ENCODE measurements at places on chromosomes 5 and 9.
A peak's percentile ranks its signal among the peaks of the same experiment; 100 is the strongest.

DNA sequence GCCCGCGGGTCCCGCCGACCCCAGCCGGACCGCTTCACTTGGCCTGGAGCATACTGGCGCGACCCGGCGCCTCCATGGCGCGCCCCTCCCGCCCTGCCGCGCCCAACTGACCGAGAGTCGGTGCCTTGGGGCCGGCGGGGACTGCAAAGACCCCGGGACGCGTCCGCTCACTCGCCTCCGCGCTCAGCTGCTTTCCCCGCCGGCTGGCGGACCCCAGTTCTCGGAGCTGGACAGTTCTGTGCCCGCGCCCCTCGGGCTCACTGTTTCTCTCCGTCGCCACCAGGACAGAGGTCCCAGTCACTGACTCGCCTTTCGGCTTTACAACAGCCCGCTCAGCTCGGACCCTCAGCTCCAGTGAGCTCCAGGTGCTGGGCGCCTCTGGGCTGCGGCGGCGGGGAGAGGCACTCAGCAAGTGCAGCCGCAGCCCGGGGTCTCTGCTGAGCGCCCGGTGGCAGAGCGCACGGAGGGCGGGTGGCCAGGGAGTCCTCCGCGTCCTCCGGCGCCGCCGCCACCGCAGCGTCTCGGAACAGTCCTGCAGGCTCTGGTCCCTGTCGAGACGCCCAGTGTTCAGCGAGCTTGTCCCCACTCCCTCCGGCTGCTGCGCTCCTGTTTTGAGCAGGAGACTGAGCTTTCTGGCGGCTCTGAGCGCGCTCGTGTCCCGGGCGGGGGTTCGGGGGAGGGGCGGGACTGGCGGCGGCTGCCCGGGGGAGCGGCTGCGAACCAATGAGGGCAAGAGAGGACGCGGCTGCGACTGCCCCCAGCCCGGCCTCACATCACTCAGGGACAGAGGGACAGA is at the start of gene SMIM32:
Gene SMIM32, minus strand, starts transcription at position 637 of the 796 bp plus-strand sequence. CDS start 638 bp downstream, outside the sequence.
- DNase-seq = peak; percentile 61

DNA sequence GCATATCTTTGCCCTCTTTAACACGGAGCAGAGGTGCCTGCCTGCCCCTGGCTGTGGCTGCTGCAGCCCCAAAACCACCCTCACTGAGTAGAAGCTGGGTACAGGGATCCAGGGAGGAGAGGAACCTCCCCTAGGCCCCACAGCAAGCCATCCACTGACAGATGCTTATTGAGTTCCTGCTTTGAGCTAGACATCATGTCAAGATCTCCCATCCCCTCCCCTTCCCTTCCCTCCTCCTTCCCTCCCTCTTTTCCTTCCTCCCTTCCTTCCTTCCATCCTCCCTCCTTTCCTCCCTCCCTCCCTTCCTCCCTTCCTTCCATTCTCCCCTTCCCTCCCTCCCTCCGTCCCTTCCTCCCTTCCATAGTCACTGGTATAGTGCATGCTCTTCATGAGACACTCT is 29.3 kb downstream of the GOLGA2 start:
- no peak for DNase-seq

DNA sequence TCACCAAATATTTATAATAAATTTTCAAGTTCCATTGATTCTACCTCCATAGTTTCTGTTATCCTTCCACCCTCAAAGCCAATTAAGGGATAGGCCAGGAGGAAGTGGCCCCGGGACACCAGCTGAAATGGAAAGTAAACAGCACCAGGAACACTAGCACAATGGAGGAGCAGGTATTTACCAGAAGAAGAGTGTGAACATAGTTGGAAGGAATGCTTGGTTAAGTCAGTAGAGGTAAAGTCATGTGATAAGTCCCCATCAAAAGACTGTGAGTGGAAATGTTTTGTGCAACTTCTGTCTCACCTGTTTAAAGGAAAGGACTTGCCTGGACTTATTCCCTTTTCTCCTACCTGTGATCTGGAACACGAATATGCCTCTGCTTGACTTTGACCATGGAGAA is 146.7 kb upstream of the RAI14 start:
- no peak for DNase-seq

DNA sequence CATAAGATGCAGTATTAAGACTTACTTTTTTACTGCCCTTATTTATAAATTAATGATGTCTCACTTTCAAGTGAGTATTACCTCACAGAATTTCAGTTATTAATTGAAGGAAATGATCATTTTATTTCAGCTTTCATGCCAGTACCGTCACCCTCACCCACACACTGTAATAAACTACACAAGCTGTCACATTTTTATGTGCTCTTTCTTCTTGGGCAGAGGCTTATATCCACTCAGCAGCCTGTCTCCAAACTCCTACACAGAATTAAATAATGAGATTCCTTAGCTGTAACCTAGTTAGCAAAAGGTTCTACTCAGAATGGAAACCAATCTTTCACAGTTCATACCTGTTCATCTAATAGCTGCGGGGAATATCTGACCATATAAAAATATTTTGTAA is 1915.8 kb upstream of the CDH6 start:
- no peak for DNase-seq

DNA sequence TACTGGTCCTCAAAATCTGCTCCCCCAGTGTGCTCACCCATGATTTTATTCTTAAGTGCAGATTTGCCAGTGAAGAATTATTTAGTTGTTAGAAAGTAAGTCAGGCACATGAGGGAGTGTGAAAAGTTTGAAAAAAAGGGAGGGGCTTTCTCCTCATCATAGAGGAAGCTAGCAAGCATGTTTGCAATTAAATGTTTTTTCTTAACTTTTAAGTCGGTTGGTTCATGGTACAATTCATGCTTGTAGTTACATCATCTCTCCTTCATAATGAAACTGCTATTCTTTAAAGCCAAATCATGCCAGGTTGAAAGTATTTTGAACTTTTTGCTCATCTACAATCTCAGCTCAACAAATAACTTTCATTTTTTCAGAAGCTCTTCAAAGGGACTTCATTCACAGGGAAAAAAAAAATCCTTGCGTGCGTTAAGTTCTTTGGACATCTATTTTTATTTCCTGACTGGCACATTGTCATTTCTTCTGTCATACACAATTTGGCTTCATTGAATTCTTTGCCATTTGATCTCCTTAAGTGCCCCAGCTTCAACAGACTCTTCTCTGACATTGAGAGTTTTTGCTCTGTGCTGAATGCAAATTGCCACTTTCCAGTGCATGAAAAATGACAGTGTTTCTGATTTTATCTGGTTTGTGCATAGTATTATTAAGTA is 456.9 kb downstream of the TMEM232 start:
- no peak for DNase-seq

- peak; percentile 55 for DNase-seq
These were observed 214.6 kb downstream of the PDZD2 start for GRCh38 chr5:31853398-31854135.

DNA sequence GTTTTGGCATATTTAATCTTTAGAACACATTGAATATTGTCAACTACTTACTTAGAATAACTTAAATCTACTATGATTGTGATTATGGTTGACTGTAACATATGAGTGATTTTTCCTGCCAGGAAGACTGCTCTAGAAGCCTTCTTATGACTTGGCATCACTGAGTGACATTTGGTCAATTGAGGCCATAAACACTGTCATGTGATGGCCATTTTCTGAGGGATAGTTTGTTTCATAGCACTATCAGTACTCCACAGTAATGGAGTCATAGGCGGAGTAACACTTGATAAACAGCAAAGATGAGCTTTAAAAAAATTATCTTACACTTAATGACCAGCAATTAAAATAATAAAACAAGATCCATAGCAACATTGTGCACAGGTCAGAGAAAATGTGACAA is 31.0 kb downstream of the C9orf40 start:
- DNase-seq = no peak

DNA sequence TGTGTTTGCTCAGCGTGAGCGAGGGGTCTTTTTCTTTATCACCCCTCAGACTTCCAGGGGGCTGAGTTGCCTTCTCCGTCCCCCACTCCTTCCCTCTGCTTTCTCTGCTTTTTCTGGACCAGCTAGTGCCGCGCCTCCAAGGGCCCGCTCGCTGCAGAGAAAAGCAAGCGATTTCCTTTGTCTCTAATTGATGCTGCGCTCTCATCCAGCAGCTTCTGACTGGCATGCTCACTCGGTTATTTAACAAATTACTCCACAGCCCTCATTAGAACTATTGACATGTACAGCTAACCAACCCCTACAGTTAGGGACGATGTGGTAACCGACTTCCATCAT is 288.0 kb downstream of the ELAVL2 start:
- no peak for DNase-seq

GRCh38 chr5:178246624-178247279 is 14.2 kb upstream of the PHYKPL start:
- peak; percentile 47 for DNase-seq

DNA sequence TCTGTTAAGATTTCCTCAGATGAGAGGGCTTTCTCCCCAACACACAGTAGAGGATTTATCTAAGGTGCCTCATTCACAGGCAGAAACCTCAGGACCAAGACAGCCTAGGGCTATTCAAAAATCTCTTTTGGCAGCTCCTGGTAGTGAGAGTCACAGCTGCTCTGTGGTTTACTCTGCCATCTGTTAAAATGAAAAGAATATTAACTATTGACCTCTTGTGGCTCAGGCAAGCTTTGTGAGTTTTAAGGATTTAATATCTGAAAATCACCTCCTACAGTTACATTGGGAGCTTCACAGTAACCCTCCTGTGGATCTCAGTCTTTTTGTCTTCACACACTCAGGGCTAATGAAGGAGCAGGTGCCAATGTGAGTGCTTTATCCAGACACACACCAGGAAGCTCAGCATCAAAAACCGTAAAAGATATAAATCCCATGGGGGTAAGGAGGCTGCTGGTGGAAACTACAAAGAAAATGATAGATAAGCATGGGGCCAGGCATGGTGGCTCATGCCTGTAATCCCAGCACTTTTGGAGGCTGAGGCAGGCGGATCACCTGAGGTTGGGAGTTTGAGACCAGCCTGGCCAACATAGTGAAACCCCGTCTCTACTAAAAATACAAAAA is 29.7 kb downstream of the PPP1R2B start:
- DNase-seq = no peak

GRCh38 chr9:70868041-70868440 is 253.4 kb downstream of the TRPM3 start:
- DNase-seq = no peak

- DNase-seq = no peak
These were observed 30.0 kb upstream of the PHF2 start for GRCh38 chr9:93546356-93546755.

- DNase-seq = no peak
These were observed 128.1 kb downstream of the DAB2IP start for GRCh38 chr9:121779381-121780117.

- DNase-seq = peak; percentile 79
These were observed at the start of gene VAV2 for GRCh38 chr9:133991964-133992779. VAV2 (minus strand) TSS chr9:133992324; CDS start chr9:133992278, 46 bp downstream.

DNA sequence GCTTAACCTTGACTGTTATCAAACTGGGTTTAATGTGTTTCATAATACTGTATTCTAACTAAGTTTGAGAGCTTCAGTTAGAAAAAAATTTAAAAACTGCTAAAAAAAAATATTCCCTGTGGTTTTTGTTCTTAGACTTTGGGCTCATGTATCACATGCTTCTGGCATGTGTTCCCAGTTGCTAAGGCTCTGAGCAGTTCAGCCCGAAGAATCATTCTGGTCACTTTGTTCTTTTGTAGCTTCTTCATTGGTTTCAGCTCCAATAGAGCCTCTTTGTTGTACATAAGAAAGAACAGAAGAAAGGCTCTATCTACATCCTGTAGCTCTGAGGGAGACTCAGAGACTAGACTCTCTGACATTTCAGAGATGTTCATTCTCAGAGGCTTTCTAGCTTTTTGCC is 25.6 kb downstream of the KCNN2 start:
- no peak for DNase-seq

- DNase-seq = no peak
These were observed 8.5 kb upstream of the ANKH start for GRCh38 chr5:14879937-14880589.

GRCh38 chr9:113562653-113563381 is 99.3 kb downstream of the RGS3 start:
- DNase-seq = peak; percentile 15

DNA sequence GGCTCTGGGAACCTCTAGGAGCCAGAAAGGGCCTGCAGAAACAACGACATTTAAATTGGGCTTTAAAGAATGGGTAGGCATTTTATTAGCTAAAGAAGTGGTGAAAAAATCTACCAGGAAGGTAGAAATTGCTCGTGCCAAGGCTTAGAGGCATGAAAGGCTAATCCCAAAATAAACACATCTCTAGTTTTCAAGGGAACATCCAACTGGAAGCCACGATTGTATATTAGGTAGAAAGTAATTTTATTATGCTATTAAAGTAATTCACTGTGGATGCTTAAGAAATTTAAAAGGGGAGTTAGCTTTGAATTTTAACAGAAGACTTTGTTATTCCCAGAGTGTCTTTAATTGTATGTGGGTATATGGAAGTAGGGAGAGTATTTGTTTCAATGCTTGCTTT is 17.5 kb upstream of the CNTLN start:
- DNase-seq = no peak

- DNase-seq = no peak
These were observed 13.0 kb upstream of the CEP120 start for GRCh38 chr5:123436201-123436600.

DNA sequence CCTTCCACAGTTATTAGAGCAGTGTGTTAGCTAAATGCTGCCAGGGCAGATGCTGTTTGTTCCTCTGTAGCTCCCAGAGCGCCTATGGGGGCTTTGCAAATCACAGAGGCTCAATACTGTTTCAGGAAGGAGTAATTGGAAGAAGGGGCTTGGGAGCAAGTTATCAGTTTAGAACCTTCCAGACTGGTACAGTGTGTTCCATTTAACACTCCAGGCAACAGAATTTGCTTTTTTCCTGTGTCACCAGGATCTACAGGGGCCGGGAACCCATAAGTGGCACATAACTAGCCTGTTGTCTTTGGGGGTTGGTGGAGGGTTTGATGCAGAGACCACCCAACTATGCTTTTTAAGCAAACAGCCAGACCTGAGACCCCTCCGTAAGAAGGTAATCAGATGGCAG is 307.3 kb upstream of the KCNN2 start:
- no peak for DNase-seq

DNA sequence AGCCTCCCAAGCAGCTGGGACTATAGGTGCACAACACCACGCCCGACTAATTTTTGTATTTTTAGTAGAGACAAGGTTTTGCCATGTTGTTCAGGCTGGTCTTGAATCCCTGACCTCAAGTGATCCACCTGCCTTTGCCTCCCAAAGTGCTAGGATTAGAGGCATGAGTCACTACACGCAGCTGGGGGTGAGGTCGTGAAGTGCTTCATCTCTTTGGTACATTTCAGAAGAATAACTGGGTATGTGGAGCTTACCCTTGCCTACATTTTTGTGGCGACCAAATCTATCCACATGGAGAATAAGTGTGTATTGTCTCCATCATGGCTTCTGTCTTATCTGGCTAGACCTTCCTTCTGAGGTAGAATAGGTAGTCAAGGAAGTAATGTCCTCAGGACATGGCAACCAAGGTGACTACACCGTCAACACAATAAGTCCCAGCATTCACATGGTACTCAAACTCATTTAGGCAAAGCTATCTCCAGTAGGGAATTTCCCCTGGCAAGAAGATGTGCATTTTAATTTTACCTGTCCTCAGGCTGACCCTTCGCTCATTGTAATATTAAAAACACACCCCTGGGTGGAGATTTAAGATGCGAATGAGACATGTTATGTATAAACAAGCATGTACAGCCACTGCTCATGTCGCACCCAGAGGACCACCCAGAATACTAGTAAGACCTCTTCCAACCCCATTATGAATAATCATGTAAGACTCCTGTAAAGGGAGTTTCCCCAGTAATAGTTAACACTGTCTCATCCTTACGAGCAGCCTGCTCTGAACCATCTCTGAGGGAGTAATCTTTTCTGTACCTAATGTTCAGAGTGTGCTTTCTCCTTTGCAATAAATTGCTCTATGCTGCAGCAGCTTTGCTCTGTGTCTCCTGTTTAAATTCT is 1173.2 kb downstream of the TAF11L14 start:
- DNase-seq = no peak
